ENCODE measurements at places on chromosomes 4 and X.

DNA sequence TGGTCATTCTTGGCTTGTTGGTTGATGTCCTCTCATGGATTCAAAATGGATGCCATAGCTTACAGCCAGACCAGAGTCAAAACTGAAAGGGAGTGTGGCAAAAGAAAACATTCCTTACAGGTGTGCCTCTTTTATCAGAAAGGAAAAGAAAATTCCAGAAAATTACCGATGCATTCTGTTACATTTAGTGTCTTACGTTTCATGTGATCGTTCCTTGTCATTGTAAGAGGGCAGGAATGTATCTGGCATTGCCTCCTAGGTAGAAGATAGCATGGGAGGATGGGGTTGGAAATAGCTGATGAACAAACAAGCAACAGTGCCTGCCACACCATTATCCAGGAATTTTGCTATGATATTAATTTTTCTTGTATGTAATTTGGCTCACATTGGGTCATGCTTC is 13.1 kb downstream of the GRXCR1 start:
- no peak for DNase-seq

GRCh38 chrX:63656871-63657580 is 128.0 kb downstream of the ARHGEF9 start:
- DNase-seq = no peak

- peak; percentile 2 for DNase-seq
Measured at GRCh38 chrX:19990151-19990555, 708 bp downstream of the BCLAF3 start.

- no peak for DNase-seq
Measured at GRCh38 chrX:29269390-29269789, 682.1 kb downstream of the IL1RAPL1 start.

- DNase-seq = no peak
Measured at GRCh38 chr4:149955780-149956390, 122.4 kb upstream of the DCLK2 start.

- DNase-seq = no peak
Measured at GRCh38 chrX:33741807-33742206, 390.3 kb downstream of the FAM47A start.

DNA sequence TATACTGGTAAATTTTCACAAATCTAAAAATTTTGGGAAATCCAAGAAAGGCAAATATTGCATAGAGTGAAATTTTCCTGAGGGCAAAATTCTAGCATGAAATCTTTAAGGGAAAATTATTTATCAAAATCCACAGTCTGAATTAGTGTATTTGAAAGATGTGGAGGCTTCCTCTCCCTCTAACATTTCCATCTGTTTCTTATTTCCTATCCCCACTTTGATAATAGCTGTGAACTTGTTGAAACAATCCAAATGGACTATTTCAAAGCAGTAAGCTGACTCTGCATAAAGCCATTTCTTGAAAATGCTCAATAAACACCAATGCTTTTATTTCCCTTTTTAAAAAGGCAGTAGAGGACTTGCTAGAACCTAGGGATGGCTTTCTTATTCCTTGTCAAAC is 107.3 kb upstream of the PABPC4L start:
- no peak for DNase-seq

- DNase-seq = no peak
Measured at GRCh38 chr4:161929956-161930355, 233.8 kb downstream of the FSTL5 start.

GRCh38 chr4:156782491-156782890 is 189.1 kb downstream of the PDGFC start:
- DNase-seq = no peak

- no peak for DNase-seq
Measured at GRCh38 chr4:154478547-154478946, 13.1 kb downstream of the DCHS2 start.

- DNase-seq = no peak
Measured at GRCh38 chr4:87461281-87461700, 38.9 kb downstream of the NUDT9 start.

GRCh38 chr4:168409089-168409801 is 71.0 kb downstream of the DDX60L start:
- DNase-seq = no peak

- DNase-seq = no peak
Measured at GRCh38 chr4:164779080-164779479, 25.1 kb downstream of the SMIM31 start.

- DNase-seq = no peak
Measured at GRCh38 chr4:152807294-152807829, 27.6 kb downstream of the ARFIP1 start.

GRCh38 chr4:155005395-155006090 is 202.9 kb upstream of the NPY2R start:
- DNase-seq = no peak

GRCh38 chr4:80237992-80238391 is 28.5 kb upstream of the FGF5 start:
- no peak for DNase-seq

GRCh38 chrX:133674726-133675470 is 259.6 kb upstream of the GPC4 start:
- DNase-seq = no peak

- DNase-seq = no peak
Measured at GRCh38 chr4:153014460-153014859, 78.3 kb downstream of the FHDC1 start.

- no peak for DNase-seq
Measured at GRCh38 chr4:87326460-87326859, 3.8 kb upstream of the HSD17B13 start.

DNA sequence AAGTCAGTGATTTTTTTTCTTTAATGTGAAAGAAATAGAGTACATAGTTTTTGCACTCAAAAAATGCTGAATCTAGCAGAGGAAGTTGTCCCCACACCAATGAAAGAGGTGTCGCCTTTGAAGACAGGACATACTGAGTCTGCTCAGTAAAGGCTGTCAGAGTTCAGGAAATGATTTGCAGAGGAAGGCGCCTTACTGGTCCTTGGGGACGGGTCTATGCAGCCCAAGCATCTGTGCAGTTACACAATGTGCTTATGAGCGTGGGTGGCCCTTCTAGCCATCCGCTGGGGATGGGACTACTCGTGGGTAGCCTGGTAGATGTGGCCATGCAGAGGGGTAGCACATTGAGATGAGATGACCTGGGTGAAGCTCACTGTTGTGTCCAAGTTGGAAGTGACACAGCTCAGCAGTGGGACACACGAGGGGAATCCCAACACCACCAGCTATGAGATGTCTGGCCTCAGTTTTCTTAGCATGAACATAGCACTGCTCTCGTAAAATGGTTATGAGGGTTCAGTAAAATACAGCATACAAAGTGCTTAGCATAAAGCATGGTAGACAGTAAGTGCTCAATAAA is 116.5 kb upstream of the RBPJ start:
- DNase-seq = no peak

DNA sequence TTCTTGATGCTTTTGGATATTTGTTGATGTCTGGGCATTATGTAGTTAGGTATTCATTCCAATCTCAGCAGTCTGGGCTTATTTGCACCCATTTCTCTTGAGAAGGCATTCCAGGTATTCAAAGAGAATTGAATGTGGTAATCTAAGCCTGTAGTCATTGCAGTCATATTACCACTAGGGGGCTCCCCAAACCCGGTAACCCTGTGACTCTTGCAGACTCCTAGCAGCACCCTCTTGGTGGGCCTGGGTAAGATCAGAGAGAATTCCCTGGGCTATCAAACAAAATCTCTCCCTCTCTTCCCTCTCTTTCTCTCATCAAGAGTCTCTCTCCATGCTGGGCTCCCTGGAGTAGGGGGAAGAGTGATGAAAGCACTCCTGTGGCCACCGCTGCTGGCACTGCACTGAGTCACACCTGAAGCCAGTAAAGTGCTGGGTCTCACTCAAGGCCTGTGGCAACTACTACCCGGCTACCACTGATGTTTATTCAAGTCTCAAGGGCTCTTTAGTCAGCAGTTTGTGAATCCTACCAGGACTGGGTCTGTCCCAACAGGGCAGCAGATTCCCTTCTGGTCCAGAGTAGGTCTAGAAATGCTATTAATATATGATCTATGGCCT is 187.7 kb upstream of the NUDT10 start:
- DNase-seq = peak; percentile 12

- no peak for DNase-seq
Measured at GRCh38 chr4:59503731-59504130, 1696.4 kb upstream of the ADGRL3 start.

DNA sequence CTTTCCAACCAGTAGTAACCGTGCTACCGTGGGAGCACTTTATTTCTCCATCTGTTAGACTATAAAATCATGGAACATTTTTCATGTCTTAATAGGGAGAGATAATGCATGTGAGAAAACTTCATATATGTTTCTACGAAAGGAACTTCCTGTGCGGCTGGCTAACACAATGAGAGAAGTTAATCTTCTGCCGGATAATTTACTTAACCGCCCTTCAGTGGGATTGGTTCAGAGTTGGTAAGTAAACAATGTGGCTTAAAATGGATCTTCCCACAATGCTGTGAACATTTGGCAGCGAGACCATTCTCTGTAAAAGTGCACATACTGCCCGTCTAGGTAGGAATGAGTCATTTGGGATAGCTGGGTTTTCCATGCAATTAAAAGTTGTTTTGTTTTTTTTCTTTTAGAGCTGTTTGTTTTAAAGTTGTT is 29.6 kb downstream of the PDK3 start:
- no peak for DNase-seq

GRCh38 chr4:145207934-145208333 is 27.5 kb upstream of the OTUD4 start:
- no peak for DNase-seq

GRCh38 chrX:154596290-154596929 is 11.5 kb downstream of the CTAG1A start:
- DNase-seq = no peak

DNA sequence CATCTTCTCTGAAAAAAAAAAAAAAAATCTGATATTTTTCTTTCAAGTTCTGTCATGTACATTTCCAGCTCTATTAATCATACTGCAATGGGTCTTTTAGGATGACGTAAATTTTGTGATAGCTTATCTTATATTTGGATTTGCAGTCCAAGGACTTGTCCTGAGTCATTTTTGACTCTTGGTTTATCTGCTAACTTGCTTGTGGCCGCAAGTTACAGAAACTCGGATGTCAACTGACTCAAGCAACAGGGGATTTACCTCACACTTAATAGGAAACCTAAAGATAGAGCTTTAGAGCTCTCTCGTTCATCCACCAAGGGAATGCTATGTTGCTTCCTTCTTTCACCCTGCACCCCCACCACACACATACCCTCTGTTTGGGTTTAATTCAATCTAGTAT is 1433.8 kb upstream of the TENM3 start:
- DNase-seq = no peak

GRCh38 chr4:7788193-7788592 is 151.5 kb downstream of the AFAP1 start:
- no peak for DNase-seq

DNA sequence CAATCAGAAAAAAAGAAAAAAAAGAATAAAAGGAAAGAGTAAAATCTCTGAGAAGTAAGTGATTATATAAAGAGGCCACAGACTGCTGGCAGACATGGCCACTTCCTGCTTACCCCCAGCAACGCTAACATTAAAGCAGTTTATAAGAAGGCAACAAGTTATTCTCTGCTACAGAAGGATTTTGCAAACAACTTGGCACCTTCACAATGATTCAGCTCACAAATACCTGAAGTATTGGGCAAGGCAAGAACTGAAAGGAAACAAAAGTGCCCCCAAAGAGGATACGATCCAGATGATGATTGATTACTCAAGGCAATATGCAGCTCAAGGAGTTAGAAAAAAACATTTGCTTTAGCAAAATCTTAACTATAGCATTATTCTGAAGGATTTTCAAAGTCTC is 718.8 kb downstream of the KLHL13 start:
- no peak for DNase-seq

- DNase-seq = no peak
Measured at GRCh38 chr4:99221980-99222379, 2.9 kb upstream of the ADH6 start.

DNA sequence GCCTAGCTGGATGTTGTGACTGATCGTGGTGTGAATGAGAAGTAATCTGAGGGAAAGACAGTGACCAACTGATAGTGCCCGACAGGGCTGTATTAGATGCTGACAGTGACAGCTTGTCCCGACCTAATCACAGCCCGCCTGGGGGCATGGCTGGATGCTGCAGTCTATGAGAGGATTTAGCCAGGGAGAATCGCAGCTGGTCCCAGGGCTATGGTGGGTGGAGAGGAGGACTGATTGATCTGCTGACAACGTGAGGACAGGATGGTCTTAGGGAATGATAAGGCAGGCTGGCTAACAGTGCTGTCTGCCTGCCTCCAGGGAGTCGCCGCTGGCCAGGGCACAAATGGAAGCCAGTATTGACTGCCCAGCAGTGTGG is 621 bp upstream of the SUV39H1 start:
- DNase-seq = no peak

- DNase-seq = no peak
Measured at GRCh38 chr4:107718351-107718965, 1.6 kb downstream of the PAPSS1 start.

DNA sequence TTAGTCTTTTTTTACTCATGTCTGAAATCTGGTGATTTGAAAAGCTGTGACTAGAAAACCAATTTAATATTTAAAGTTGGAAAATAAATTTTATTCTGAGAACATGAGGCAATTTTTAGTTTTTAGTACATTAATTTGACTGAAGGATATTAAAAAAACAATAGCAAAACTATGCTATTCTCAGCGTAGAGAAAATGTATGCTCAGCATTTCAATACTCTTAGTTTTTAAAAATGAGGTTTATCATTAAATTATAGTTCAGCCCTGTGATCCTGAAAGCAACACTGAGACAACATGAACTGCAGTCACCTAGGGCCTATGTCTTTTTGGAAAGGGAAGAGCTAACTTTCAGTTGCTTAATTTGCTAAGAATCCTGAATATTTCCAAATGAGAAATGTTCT is 9.5 kb downstream of the GALNT7 start:
- no peak for DNase-seq

DNA sequence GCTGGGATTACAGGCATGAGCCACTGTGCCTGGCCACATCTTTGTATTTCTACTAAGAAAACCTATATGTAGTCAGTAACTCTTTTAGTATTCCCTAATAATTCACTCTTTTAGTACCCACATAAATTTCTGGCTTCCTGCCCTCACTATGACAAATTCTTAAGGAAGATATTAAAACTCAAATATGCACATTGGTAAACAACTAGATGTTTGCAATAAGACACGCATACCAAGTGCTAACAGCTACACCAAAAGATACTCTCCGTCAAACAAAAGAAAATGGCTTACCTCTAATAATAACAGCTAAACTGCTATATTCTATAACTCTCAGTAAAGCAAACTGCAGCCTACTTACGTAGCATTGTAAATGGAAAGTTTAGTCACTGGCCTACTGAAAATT is 6.3 kb downstream of the UBA6 start:
- DNase-seq = no peak

DNA sequence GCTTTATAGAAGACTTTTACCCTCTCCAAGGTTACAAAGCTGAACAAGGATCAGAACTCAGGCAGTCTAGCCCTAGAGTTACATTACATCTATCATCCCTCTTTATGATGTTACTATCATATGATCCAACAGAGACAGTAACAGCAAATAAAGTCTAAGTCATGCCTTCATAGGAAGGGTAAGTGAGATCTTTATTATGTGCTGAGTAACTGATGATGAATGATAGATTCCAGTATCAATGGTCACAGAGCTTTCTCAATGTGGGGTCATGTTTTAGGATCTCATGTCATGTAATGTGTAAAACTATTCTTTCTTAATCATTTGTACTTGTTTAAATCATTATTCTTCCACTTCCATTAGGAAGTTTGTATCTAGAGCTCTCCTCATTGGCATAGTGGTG is 22.8 kb downstream of the ELOVL6 start:
- DNase-seq = no peak

All from stimulated activated CD8-positive, alpha-beta memory T cell treated with anti-CD3 and anti-CD28 coated beads, Interleukin-15, amount 100 ng/mL, for 48 hours (primary cell).